ENCODE measurements at places on chromosomes 13 and 19.

GRCh38 chr13:113864273-113864890 lies 506 bp upstream of the GAS6 start:
- no peak for DNase-seq

DNA sequence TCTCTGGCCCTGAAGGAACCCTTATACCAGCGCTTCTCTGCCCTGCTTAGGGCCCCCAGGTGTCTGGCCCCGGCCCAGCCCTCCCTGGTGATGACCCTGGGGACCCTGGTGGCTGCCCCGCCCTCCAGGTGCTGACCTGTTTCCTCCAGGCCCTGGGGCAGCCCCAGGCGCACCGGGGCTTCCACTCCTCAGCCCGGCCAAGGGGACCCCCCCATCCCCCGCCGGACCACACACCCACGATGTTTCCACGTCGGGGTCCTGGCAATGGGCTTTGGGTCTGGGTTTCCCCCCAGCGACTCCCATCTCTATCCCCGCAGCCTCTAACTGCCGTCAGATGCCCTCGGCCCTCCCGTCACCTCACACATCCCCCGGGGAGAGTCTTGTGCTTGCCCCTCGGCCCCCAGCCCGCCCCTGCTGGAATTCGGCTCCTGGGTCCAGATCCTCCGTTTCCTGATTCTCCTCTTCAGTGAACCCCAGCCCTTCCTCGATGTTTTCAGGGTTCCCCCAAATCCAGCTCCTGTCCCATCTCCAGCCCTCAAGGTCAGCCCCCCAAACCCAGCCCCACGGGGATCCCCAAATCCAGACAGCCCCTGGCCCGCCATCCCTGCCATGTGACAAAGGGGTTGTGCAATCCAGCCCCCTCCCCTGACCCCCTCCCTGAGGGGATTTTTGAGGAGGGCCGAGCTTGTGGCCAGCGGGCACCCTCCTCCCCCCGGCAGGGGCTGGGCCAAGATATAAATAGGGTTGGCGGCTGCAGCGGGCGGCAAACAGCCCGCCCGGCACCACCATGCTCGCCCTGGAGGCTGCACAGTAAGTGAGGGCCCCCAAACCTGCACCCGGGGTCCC lies at the start of gene SPIB:
Gene SPIB (plus strand): TSS at position 763 of the 846 bp plus-strand sequence. CDS start 25 bp downstream, at position 788.
- no peak for DNase-seq

DNA sequence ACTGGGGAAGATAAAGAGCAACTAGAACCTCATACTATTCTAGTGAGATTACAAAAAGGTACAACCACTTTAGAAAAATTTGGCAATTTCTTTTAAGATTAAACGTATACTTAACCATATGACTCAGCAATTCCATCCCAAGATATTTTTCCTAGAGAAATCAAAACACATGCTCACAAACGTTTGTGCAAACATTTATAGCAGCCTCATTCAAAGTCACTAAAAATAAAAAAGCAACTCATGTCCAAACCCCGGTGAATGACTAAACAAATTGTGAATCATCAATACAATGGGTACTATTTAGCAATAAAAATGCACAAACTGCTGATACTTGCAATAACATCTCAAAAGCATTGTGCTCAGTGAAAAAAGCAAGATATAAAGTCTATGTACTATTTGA lies 121.5 kb downstream of the FRY start:
- no peak for DNase-seq

GRCh38 chr13:77868717-77869116 lies 49.9 kb downstream of the EDNRB start:
- DNase-seq, result no peak

GRCh38 chr13:30312904-30313303 lies 5.6 kb upstream of the KATNAL1 start:
- DNase-seq, result no peak

DNA sequence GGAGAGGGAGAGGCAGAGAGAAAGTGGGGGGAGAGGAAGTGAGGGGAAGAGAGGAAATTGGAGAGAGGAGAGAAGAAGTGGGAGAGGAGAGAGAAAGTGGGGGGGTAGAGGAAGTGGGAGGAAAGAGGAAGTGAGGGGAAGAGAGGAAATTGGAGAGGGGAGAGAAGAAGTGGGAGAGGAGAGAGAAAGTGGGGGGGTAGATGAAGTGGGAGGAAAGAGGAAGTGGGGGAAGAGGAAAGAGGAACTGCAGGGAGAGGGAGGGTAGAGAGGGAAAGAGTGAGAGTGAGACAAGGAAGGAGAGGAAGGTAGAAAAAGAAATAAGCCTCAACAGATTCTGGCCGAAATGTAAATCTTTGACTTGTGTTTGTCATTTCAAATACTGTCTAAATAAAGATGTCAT lies 146.6 kb downstream of the KLF12 start:
- DNase-seq, result no peak

GRCh38 chr19:35512831-35513627 lies 420 bp downstream of the DMKN start:
- no peak for DNase-seq

GRCh38 chr13:28568286-28568685 lies 73.4 kb upstream of the FLT1 start:
- DNase-seq, result no peak

DNA sequence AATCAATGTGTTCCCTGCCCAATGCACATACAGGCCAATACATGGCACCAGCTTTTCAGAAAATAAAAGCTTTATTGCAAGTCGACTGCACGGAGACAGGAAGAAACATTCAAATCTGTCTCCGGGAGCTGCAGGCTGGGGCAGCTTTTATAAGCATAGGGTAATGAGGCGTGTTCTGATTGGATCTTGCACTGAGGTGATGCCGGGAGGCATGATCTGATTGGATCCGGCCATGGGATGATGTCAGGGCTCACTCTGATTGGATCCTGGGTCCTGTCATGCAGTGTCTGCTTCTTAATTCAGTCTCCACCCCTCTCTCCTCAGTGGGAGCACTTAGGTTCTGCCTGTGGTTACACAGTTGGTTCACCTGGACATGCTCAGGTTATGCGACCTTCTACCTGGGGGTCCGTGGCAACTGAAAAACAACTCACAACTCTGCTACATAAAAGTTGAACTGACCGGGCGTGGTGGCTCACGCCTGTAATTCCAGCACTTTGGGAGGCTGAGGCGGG lies 11.8 kb upstream of the FBN3 start:
- peak; percentile 31 for DNase-seq

- DNase-seq, result no peak
Measured at GRCh38 chr13:90447034-90447733, 900.3 kb upstream of the MIR17HG start.

- DNase-seq, result no peak
Measured at GRCh38 chr13:33787051-33787591, 30.8 kb upstream of the RFC3 start.

GRCh38 chr19:32811151-32811550 lies 58.4 kb downstream of the SLC7A9 start:
- DNase-seq, result no peak

DNA sequence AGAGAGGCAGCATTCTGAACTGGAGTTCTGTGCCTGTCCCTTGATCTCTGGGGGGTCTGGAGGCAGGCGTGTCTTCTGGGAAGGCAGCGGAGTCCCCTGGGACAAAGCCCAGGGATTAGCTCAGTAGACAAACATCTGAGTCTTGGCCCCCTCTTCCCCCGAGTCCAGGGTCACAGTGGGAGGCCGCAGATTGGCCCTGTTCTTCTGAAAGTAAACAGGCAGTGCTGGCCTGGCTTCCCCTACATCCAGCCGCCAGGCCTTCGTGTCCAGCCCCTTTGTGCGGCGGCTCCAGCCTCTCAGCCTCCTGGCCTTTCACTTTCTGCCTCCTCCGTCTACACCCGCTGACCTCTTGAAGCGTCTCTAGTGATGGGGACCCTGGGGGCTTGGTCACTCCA lies 989 bp downstream of the NFILZ start:
- DNase-seq, result no peak

- DNase-seq, result peak; percentile 36
Measured at GRCh38 chr19:46776927-46777911, 11.2 kb downstream of the SLC1A5 start.

- DNase-seq, result no peak
Measured at GRCh38 chr19:4515732-4516131, 2.6 kb downstream of the PLIN4 start.

DNA sequence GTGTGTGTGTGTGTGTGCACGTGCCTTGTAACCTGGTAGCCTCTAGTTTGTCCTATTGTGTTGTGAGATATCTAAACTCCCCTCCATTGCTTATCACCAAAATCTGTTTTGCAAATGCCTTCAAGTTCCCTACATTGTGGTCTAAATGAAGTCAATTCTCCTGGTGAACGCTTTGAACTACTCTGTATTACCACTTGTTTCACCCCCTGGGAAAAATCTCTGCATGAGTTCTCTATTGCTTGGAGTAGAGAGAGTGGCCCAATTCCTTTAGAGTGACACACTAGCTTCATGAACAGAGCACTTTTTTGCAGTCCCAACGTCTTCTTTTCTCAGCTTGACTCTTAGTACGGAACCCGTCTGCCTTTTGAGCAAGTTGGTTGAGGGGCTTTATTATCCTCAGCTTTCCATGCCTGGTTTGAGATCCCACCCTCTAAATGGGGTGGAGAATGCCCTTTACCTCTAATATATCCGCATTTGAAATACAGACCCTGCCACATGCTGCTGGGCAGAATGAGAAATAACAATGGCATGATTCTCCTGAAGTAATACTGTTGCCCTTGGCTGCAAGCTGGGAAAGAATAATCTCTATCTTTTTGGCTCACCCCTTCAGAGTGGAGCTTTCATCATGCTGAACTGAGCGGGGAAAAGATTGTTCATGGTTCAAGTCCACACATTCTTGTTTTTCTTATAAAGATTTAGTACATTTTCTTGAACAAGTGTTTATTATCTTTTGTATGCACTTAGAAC lies 2545.3 kb downstream of the PCDH9 start:
- DNase-seq, result no peak

GRCh38 chr13:34107806-34108205 lies 289.9 kb downstream of the RFC3 start:
- DNase-seq, result no peak

GRCh38 chr19:30068528-30069395 lies 126.7 kb downstream of the URI1 start:
- DNase-seq, result no peak

DNA sequence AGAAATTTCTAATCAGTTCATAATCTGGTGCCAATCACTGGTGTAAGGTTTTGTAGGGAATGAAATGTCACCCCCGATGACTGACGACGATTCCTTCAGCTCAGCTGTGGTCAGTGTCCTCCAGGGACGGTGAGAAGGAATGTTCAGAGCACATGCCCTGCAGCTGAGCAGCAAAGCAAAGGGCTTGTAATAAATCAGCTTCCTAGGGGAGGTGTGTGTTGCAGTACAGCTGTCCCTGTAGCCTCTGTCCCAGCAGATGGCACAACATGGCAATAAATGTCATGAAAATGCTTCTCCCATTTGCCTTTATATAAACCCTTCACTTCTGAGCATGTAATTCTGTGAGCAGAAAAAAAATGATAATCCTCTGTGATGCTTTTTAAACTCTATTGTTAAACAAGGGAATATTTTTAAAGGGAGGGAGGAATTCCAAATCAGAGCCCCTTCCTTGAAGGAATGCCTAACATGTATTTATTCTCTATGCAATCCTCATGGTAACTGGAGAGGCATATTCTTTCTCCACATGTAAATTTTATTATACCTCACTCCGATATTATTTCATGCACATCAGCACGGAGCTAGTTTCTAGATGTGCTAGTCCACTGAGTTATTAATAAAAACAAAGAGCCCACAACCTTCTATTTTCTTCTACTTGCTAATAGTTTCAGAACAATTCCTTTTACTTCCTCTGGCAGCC lies 102.5 kb downstream of the FAM216B start:
- peak; percentile 27 for DNase-seq

- peak; percentile 41 for DNase-seq
Measured at GRCh38 chr13:36131222-36131930, at the start of gene DCLK1. DCLK1 (minus strand) TSS chr13:36131382.

DNA sequence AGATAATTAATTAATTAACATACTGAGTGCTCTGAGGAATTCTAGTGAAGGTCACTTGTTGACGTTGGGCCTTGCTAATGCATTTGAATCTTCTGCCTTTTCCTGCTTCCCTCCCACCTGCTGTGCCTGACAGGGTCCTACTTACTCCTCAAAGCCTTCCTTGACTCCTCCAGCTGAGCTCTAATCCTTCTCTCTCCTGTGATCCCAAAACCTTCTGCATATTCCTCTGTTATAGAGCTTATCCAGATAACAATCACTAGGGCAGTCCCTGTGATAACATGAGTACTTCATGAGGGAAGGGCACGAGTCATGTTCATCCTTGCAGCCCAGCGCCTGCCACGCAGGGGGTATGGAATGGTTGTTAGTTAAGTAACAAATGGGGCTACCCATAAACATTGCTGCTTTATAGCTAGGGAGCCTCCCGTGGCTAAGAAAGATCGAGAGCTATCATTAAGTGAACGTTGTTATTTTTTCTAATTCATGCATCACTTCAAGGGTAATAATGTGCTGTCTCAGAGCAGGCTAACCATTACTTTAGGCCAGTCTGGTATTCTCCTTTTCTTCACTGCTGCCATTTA lies 19.1 kb upstream of the SPATA13 start:
- DNase-seq, result no peak

- DNase-seq, result no peak
Measured at GRCh38 chr19:33163481-33163880, 30.6 kb upstream of the LRP3 start.

DNA sequence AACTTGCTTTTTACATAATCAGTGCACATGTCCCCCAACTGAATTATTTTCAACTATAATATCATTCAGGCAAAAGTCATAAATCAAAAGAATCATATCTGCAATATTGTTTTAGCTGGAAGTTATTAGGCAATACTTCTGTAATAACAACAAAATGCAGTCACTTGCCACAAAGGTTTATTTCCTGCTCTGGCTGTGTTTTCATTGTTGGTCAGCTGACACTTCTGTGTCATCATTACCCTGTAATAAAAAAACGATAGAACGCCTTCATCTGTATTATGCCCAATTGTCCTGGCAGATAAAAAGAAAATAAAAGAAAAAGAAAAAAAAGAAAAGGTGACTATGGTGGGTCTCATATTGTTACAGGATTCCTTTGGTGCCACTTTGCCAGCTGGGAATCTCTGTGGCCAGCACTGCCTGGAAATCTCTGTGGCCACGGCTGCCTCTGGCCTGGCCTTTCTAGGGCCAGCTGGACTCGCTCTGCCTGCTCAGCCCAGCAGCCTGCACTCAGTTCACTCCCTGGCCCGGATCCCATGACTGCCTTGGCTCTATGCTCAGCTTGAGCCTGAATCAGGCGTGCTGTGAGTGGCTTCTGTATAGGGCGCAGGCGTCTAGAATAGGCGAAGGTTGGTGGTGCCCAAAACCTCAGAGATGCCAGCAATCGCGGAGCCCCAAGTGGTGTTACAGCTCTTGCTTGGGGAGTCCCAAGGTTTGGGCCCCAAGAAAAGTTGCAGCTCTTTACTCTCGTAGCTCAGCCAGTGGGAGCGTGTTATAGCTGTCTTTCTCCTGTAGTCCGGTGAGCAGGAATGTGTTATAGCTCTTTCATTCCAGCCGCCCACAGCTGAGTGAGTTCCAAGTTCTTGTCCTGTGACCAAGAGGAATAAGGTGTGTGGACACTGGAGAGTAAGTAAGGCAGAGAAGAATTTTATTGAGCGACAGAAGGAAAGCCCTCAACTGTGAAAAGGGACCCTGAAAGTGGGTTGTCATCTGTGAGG lies 1227.1 kb downstream of the SLITRK1 start:
- DNase-seq, result no peak

Data from HEK293T (cell line).